T-cell (primary cell): ENCODE measurements at places on chromosomes 4 and X.

DNA sequence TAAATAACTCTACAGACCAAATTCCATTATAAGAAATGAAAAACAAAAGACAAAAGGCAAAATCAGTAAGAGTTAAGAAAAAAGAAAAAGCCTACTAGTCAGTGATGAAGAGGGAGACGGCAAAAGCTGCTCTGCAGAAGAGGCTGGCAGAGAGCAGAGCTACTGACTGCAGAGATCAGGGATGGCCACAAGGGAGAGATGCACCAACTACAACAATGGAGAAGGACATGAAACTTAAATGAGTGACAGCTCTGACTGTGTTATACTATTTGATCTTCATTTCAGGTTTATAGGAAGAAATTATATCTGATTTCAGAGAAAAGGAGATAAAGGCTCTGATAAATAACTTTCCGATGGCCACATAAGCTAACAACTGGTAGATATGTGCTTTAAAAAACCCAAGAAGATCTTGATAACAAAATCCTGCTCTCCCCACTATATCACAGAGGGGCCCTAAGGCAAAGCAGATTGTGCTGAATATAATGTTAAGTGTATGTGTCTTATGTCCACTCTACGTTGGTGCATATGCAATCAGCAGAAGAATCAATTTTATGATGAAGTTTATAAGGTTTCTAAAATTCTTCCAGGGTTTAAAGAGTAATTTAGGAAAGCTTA lies 58.4 kb upstream of the COX18 start:
- H3K4me1 ChIP-seq = no peaks in the 10 kb centered on the region
- H3K27ac ChIP-seq = no peak overlapping the region
- DNase-seq = no peak
- no peaks in the 10 kb centered on the region for H3K27me3 ChIP-seq
- H3K4me3 ChIP-seq = no peak overlapping the region

DNA sequence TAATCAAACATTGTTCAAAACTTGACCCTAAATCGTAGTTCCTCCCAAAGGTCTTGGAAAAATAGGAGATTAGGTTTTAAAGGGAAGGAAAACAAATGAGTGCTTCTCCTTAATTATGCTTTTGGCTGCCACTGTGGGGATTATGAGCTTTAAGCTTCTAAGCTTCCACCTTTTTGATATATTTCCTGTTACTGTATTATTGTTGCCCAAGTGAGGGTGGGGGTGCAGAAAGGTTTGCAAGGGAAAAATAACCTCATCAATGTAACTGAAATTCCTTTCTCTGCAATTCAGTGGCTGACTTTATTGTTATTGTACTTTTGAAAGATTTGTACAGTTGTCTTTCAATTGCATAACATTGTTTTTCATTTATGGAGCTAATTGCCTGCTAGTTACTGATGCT lies 285.1 kb downstream of the FRMPD4 start:
- H3K27me3 ChIP-seq = no peaks in the 10 kb centered on the region
- no peak overlapping the region for H3K27ac ChIP-seq
- no peaks in the 10 kb centered on the region for H3K4me1 ChIP-seq
- no peak for DNase-seq

- no peaks in the 10 kb centered on the region for H3K27me3 ChIP-seq
- no peak overlapping the region for H3K27ac ChIP-seq
- DNase-seq = no peak
- no peaks in the 10 kb centered on the region for H3K36me3 ChIP-seq
- H3K4me1 ChIP-seq = no peaks in the 10 kb centered on the region
Observed at GRCh38 chr4:92012899-92013867, 290.6 kb upstream of the GRID2 start.

DNA sequence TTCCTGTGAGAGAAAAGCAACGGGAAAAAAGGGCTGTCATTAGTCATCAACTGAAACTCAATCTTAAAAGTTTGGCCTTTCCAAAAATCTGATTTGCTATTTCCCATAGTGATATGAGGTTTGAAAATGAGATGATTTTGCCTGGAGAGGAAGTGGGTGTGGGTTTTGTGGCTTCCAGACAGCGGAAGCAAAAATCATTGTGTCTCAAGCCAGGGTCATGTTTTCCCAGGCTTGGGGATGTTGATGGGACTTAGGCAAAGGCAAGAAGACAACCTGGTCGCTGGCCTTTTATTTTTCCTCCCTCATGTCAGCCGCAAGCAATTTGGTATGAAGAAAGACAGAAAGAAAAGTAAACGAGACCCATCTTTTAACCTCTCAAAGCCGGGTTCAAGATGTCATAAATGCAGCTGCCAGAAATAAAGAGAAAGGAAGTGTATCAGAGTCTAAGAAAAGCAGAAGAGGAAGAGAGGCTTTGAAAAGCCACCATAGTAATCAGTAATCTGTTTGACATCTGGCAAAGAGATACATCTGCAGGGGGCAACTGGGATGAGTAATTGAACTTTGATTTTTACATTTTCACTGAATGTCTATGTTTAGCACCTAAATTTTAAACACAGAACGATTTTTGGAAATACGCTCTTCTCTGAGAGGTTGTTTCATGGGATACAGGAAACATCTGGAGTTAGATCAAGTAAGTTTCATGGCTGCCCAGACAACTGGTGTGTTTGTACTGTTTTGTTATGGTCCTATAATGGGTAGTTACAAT lies 521.6 kb upstream of the SLIT2 start:
- no peak overlapping the region for H3K4me3 ChIP-seq
- H3K27ac ChIP-seq = no peak overlapping the region
- no peaks in the 10 kb centered on the region for H3K27me3 ChIP-seq
- no peaks in the 10 kb centered on the region for H3K36me3 ChIP-seq
- DNase-seq = no peak
- peaks cover 3% of the 10 kb centered on the region for H3K4me1 ChIP-seq

GRCh38 chrX:45806410-45807121 lies 605.9 kb upstream of the DIPK2B start:
- H3K4me3 ChIP-seq = peak overlapping the region; percentile 35
- no peaks in the 10 kb centered on the region for H3K27me3 ChIP-seq
- H3K36me3 ChIP-seq = no peaks in the 10 kb centered on the region
- peak overlapping the region; percentile 94 for H3K27ac ChIP-seq
- DNase-seq = peak; percentile 26

DNA sequence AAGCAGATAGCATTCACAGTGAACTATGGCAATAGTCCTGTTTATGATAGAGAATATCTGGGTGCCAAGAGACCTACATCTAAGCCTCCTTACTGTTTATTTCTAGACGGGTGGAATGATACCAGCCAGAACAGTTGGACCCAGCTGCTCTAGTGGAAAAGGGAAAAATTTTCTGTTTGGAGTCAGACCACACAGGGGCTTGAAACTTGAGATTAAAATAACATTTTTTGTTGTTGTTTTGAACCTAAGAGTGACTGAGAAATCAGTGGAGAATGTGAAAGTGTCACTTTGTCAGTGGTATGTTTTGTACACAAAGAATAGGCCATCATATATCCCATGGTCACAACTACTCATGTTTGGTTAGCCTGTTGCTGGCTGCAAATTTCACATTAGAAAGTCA lies 105.7 kb downstream of the AGTR2 start:
- DNase-seq = no peak
- no peak overlapping the region for H3K27ac ChIP-seq
- H3K4me3 ChIP-seq = no peak overlapping the region
- H3K4me1 ChIP-seq = no peaks in the 10 kb centered on the region
- no peaks in the 10 kb centered on the region for H3K36me3 ChIP-seq
- no peaks in the 10 kb centered on the region for H3K27me3 ChIP-seq

- H3K27ac ChIP-seq = no peak overlapping the region
- no peak for DNase-seq
- no peak overlapping the region for H3K4me3 ChIP-seq
- H3K36me3 ChIP-seq = no peaks in the 10 kb centered on the region
- H3K4me1 ChIP-seq = no peaks in the 10 kb centered on the region
Observed at GRCh38 chrX:44947995-44948394, 75.0 kb downstream of the KDM6A start.

GRCh38 chr4:186150926-186151325 lies 40.4 kb upstream of the CYP4V2 start:
- no peaks in the 10 kb centered on the region for H3K4me1 ChIP-seq
- H3K36me3 ChIP-seq = no peaks in the 10 kb centered on the region
- no peak overlapping the region for H3K27ac ChIP-seq
- no peak overlapping the region for H3K4me3 ChIP-seq

GRCh38 chr4:151806511-151806927 lies 45.7 kb upstream of the GATB start:
- no peak overlapping the region for H3K4me3 ChIP-seq
- no peak for DNase-seq
- no peaks in the 10 kb centered on the region for H3K27me3 ChIP-seq
- no peaks in the 10 kb centered on the region for H3K4me1 ChIP-seq
- no peak overlapping the region for H3K27ac ChIP-seq

DNA sequence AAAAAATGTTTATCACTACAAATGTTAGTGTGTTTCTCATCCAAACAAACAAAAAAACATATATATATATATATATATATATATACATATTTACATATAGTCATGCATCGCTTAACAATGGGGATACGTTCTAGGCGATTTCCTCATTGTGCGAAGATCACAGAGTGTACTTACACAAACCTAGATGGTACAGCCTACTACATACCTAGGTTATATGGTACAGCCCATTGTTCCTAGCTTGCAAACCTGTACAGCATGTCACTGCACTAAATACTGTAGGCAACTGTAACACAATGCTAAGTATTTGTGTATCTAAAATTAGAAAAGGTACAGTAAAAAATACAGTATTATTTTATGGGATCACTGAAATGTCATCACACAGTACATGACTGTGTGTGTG lies 16.4 kb upstream of the TMSB4X start:
- H3K4me3 ChIP-seq = no peak overlapping the region
- H3K27me3 ChIP-seq = no peaks in the 10 kb centered on the region
- peak overlapping the region; percentile 94 for H3K27ac ChIP-seq

DNA sequence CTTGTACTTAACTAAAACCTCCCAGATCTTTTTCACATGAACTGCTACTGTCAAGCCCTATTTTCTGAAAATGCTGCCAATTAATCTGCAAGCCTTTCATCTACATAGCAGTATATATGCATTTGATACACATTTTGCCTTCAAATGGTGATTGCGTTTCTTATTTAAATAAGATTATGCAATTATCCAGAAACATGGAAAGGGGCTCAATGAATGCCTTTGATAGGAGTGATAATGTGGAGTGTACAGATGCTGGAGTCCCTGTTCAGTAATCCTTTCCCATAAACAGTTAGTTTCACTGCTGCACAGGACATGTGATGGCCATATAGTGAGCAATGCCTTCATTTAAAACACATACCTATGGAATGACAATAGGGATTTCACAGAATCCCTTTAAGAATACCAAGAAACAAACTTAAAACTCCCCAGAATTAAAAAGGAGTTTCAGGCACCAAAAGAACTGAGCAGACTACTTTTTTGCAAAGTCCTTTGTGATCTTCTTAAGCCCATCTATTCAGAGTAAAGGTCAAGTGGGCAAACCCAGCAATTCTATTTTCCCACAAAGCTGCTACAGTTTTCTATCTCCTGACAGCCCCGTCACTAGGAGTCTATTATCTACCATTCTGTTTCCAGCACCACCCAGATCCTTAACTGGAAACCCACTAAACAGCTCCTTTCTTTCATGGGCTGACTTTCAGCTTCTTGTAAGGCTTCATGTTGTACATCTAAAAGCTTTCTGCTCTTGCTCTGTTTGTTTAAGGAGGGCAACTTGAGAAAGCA lies 120.3 kb downstream of the UNC5C start:
- H3K36me3 ChIP-seq = no peaks in the 10 kb centered on the region
- H3K27me3 ChIP-seq = no peaks in the 10 kb centered on the region
- H3K4me3 ChIP-seq = no peak overlapping the region
- no peak for DNase-seq
- H3K4me1 ChIP-seq = no peaks in the 10 kb centered on the region

GRCh38 chr4:78953769-78954666 lies 14.8 kb upstream of the PAQR3 start:
- no peak overlapping the region for H3K4me3 ChIP-seq
- H3K4me1 ChIP-seq = no peaks in the 10 kb centered on the region

GRCh38 chr4:52546449-52546848 lies 112.7 kb downstream of the USP46 start:
- no peak overlapping the region for H3K27ac ChIP-seq
- no peak for DNase-seq
- H3K4me1 ChIP-seq = no peaks in the 10 kb centered on the region
- H3K4me3 ChIP-seq = no peak overlapping the region
- H3K36me3 ChIP-seq = no peaks in the 10 kb centered on the region

DNA sequence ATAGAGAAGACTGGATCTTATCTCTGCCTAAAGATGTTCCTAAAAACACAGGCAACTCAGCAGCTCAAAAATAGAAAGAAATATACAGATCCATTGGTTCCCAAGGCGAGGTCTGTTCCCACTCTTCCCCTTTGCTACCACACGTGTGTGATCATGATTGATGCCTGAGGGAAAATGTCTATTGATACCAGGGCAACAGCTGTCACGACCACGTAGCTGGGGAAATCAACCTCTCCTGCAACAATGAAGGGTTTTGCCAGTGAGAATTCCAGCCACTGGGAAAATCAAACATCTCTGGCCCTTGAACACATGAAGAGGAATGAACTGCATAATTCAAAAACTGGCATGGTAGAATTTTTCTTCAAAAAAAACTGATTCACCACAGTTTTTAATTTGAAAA lies 131.0 kb upstream of the MAP3K15 start:
- DNase-seq = no peak
- no peak overlapping the region for H3K4me3 ChIP-seq
- H3K4me1 ChIP-seq = no peaks in the 10 kb centered on the region
- H3K36me3 ChIP-seq = peaks cover 12% of the 10 kb centered on the region
- no peaks in the 10 kb centered on the region for H3K27me3 ChIP-seq

GRCh38 chrX:118975831-118976598 lies 1.6 kb downstream of the LONRF3 start:
- H3K27me3 ChIP-seq = peaks cover 28% of the 10 kb centered on the region
- DNase-seq = peak; percentile 53
- peak overlapping the region; percentile 67 for H3K27ac ChIP-seq

- H3K27me3 ChIP-seq = no peaks in the 10 kb centered on the region
- H3K27ac ChIP-seq = no peak overlapping the region
- DNase-seq = no peak
- no peak overlapping the region for H3K4me3 ChIP-seq
- no peaks in the 10 kb centered on the region for H3K36me3 ChIP-seq
Observed at GRCh38 chrX:30521440-30522182, 56.0 kb downstream of the TASL start.

- no peaks in the 10 kb centered on the region for H3K27me3 ChIP-seq
- H3K27ac ChIP-seq = no peak overlapping the region
- no peaks in the 10 kb centered on the region for H3K4me1 ChIP-seq
- H3K4me3 ChIP-seq = no peak overlapping the region
Observed at GRCh38 chr4:77599378-77599777, 6.2 kb upstream of the CXCL13 start.

DNA sequence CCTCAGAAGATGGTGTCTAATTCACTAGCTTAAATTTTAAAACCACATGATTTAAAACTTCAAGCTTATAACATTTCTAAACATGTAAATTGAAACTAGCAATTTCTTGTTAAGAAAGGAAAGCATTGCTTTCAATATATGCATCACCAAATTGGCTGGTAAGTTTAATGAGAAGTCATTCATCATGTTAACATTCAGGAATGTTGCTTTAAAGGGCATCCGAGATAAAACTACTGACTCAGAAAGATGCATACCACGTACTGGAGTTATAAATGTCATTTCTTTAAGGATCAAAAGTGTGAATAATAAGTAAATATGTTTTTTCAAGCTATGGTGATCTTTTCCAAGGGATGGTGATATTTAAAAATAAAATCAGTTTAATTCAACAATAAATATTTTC lies 83.3 kb upstream of the VCX2 start:
- DNase-seq = no peak
- H3K4me3 ChIP-seq = no peak overlapping the region
- no peaks in the 10 kb centered on the region for H3K4me1 ChIP-seq
- no peaks in the 10 kb centered on the region for H3K27me3 ChIP-seq
- H3K36me3 ChIP-seq = no peaks in the 10 kb centered on the region
